ENCODE measurements at places on chromosomes 16 and 17.

GRCh38 chr16:70677499-70678120, 8.2 kb downstream of the MTSS2 start:
- DNase-seq: no peak

- no peak for DNase-seq
Measured at GRCh38 chr16:52649870-52650269, 102.9 kb upstream of the TOX3 start.

DNA sequence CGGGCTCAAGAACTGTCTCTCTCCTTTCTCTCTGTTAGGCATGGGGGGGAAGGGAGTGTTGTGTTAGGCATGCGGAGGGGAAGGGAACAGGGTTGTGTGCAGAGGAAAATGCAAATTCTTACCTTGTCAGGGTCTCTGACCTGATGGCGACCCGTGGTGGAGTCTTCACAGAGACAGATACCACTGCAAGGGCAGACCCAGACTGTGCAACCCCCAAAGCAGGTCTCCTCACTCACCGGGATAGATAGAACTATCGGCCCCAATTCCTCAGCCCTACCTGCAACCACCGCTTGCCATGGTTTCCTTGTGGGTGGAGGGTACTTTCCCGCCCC, 9.6 kb upstream of the MPP2 start:
- DNase-seq: no peak

GRCh38 chr17:52732841-52733240, 574.3 kb upstream of the CA10 start:
- DNase-seq: no peak

GRCh38 chr16:85564277-85565051, 48.7 kb upstream of the GSE1 start:
- peak; percentile 34 for DNase-seq
